ENCODE measurements at places on chromosomes 12 and 14.
A peak's percentile ranks its signal among the peaks of the same experiment; 100 is the strongest.

DNA sequence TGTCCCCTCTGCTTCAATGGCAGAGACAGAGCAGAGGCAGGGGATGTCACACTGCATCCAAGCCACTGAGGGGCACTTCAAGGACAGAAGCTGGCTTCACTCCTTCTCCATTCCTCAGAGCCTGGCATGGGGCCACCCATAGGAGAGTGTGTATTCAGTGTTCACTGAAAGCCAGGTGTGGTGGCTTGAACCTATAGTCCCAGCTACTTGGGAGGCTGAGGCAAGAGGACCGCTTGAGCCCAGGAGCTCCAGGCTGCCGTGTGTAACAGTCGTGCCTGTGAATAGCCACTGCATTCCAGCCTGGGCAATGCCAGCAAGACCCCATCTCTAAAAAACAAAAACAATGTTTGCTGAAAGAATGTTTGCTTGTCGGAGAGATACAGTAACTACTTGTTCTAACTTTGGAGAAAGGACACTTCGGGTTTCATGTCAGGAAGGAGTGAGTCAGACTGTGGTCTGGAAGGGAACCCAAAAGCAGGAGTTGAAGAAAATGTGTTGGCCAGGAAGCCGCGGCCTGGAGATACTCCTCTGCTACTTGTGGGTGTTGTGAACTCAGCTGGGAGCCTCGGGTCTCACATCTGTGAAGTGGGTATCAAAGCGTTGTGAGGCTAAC is 43.4 kb downstream of the ELK3 start:
- DNase-seq: peak; percentile 26

GRCh38 chr12:123267335-123267920 is 4.2 kb downstream of the CDK2AP1 start:
- DNase-seq: no peak

DNA sequence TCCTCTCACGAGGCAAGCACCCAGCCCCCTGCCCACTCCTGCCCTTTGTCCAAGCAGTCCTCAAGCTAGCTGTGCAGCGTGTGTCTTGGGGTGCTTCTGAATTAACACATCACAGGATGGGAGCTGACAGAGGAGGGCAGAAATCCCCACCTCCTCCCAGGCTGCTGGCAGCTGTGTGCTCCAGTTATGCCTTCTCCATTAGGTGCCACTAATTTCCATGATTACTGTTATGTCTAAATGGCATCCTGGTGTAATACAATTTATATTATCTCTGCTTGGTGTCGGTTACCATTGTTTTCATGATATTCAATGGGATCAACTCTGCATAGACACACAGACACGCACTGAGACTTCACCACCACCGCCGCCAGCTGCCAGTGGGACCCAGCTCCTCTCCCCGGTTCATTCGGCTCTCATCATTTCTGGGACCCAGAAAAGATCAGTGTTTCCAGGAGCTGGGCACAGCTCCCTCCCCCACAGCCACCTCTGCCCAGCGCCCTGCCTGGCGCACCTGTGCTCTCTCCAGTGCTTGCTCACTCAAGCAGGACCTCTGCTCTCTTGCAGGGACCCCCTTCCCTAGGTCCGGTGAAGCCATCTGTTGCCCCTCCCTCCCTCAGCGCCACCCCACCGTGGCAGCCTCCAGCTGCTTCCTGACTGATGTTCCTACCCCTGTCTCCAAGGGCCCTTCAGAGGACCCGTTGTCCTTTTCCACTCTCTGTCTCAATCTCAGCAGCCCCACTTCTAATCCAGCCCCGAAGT is 167.5 kb upstream of the FKBP4 start:
- no peak for DNase-seq

DNA sequence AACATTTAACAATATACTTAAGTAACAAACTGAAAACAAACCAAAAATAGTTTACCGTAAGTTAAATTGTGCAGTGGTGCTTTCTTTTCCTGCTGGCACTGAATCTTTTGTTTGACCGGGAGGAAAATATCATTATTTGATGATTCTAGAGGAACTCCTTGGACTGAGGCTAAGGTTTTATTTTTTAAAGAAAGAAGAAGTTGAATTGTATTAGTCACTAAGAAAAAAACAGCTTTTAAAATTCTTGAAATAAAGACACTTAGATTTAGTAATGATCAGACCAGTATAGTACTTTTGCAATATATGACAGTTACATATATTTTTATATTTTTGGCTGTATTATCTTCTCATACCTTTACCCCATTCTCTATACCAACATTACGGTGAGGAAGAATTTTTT is 10.3 kb downstream of the MIS18BP1 start:
- DNase-seq: no peak

- no peak for DNase-seq
Observed at GRCh38 chr12:30603129-30603528, 92.5 kb downstream of the IPO8 start.

- no peak for DNase-seq
Observed at GRCh38 chr14:91413547-91414474, 3.8 kb downstream of the CCDC88C start.

DNA sequence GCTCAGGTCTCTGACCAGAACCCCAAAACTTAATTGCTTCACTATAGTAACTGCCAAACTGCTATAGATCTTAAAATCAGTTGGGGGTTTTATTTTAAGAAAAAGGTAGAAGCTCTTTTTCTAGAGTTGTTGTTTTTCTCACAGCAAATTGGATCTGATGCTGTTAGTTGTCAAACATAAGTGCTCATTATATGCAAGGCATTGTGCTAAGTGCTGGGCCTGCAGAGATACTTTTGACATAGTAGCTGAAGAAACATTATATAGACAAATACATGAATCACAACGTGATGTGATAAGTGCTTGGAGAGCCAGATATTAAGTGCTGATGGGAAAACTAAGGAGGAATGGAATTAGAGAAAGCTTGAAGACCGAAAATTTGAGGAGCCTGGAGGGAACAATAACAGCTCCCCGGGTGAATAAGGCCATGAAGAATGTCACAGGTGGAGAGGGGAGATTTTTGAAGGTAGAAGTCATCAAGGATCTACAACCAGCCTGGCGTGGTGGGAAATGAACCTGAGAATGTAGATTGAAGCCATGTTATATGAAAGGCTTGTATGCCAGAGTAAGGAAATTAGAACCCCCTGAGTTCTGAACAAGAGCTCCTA is 126.5 kb downstream of the DYRK2 start:
- DNase-seq: no peak

DNA sequence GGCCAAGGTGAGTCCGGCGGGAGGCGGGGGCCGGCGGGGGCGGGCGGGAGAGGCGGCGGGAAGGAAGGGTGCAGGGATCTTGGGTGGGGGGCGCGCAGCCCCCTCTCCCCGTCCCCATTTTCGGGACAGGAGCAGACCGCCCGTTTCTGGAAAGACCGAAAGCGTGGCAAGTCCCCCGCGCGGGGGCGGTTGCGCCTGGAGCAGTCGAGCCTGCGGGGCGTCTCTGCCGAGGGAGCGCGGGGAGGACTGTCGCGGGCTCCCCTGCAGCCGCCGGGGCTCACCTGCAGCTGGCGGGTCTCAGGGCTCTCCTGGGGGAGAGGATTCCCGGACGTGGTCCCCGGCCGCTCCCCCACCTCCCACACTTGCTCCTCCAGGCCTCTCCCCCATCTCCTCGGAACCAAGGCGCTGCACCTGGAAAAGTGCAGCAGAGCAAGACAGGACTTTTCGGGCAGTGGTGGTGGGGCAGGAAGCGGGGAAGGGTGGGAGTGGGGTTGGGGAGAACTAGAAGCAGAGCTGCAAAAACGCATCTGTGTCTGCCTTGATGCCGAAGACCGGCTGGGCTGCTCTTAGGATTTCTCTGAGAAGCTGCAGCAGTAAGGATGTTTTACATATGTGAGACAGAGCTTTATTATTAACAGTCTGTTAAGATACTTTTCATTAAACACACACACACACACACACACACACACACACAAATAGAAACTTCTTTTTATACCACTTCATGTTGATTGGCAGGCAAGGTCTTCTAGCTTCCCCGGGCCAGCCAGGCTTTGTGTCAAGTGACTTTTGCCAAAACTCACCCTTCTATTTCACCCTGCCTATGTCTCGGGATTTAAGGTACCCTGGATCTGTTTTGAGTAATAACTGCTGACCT is 677 bp downstream of the C12orf75 start:
- no peak for DNase-seq

GRCh38 chr12:47277972-47278448 is 198.3 kb upstream of the AMIGO2 start:
- no peak for DNase-seq

DNA sequence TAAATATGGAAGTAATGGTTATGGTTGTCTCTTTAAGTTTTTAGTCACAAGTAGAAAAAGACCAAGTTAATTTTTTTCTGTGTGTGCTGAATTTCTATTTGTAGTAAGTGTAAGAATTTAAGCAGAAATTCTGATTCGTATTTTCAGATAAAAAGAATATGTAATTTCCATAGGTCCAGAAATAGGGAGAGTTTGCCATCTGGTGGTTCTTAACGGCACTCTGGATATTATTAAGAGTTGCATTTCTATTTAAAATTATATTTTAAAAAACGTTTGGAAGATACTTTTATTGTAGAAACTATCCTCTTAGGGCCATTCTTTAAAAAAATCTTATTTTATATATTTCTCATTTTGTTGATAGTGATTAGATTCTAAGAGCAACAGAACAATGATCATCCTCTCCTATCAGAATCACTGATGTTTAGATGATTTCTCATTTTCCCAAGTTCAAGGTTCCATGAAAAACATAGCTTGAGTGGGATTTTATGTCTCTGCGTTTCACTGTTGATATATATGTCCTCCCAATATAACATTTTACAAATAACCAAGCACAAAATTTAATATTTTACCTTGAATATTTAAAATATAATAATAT is 88.3 kb downstream of the LRRK2 start:
- DNase-seq: no peak

DNA sequence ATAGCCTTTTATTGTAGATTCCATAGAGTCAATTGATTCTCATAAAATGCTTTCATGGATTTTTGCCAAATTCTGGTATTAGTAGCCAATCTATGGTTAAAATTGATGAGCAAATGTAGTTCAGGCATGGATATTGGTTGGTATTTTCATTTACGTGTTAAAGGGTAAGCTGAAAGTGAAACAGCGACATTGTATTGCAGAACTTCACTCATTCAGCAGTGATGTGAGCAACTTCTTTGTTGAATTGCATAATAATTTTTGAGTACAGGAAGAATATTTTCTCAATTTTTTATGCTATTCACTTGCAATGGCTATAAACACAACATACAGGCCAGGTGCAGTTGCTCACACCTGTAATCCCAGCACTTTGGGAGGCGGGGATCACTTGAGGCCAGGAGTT is 24.2 kb upstream of the FAM222A start:
- DNase-seq: no peak

DNA sequence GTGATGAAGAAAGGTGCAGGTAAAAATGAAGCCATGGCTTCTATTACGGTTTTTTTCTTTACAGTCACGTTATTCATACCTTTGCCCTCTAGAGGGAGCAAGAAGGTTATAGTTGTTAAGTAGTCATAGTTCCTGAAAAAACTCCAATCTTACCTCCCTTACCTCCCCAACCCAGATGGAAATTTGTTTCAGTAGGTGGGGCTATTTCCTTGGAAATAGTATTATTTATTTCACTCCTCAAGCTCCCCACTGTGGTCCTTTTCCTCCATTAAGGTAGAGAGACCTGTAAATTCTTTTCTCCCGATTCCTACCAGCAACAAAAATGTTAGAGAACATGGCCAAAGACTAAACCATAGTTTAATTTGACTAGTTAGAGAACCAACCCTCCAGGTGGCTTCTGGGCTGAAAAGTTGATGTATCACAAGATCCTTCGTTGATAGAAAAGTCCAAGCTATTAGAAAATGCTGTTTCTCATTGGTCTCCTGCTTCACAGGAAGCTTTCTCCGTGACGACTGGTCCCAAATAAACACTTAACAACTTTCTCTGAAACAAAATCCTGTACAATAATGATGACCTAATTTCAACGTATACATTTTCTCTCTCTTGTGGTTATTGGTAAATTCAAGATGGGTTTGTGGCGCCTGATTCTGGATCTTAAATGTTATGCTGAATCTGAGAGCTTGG is 43.5 kb downstream of the TMX1 start:
- DNase-seq: no peak

GRCh38 chr14:88026890-88027289 is 22.0 kb downstream of the GPR65 start:
- DNase-seq: no peak

GRCh38 chr12:59388694-59389093 is 207.1 kb upstream of the SLC16A7 start:
- DNase-seq: no peak

DNA sequence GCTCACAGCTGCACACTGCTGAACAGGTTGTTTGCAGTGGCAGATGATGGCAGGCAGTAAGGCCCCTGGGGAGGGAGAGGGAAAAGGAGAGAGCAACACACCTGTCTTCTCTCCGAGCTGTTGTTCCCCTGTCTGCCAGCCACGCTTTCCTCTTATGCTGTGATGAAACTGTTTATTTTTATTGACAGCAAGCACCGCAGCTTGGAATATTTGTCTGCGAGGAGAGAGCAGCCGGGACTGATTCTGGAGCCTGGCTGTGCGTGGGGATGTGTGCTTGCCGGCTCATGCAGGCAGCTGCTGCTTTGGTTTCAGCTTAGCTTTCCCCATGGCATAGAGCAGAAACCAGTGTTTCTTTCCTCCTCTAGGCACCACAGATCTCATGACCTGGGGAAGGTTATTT is 58.7 kb upstream of the KCNA5 start:
- no peak for DNase-seq

DNA sequence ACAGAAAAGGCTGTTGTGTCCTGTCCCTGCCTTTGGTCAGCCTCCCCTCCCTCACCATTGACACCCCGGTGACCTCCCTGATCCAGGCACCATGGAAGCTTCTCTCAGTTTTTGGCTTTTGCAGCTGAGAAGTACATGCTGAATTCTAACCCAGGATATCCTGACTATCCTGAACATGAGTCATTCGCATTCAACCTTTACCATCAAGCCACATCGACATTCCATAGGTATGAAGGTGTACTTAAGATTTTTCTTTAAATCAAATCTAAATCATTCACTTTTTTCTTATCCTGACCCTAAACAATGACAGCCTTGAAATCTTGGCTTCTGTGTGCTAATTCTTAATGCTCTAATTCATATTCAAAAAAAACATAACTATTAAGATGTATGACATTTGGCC is 8.7 kb upstream of the KRT78 start:
- DNase-seq: no peak

DNA sequence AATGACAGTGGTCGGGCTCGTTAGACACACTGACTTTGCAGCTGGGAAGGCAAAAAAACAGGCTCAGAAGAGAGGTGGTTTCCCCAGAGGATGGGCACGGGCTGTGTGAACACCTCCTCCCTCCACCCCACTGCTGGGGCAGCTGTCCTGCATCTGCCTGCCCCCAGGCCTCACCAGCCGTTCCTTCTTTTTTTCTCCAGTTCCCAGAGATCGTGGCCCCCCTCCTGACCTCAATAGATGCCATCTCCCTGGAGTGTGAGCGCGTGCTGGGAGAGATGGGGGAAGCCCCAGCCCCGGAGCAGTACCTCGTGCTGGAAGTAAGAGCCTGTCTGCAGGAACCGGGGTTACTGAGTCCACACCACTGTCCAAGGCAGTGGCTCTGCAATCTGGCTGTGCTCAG is 17.4 kb downstream of the MVK start:
- DNase-seq: no peak

- no peak for DNase-seq
Observed at GRCh38 chr12:74509886-74510285, 27.7 kb upstream of the ATXN7L3B start.

- DNase-seq: no peak
Observed at GRCh38 chr12:121788176-121788818, 5.2 kb downstream of the RHOF start.

GRCh38 chr12:2543801-2544200 is 251.0 kb upstream of the FKBP4 start:
- no peak for DNase-seq

Measured in stimulated activated CD8-positive, alpha-beta memory T cell treated with anti-CD3 and anti-CD28 coated beads, Interleukin-7, amount 100 ng/mL, for 24 hours (primary cell).